Nasal cavity respiratory epithelium epithelial cell of viscerocranial mucosa (primary cell): ENCODE measurements at places on chromosomes 6 and 20. TPM values are rescaled to one million over a fixed set of nuclear protein-coding genes. Genes with fewer than 3 reads are reported as not detected.

RAET1L gene
- 5.1 and 9.3 TPM in 2 replicates for total RNA-seq

OOEP gene
- total RNA-seq, result 0.14 TPM in 1 of 2 replicates, not detected in the other

GTSF1L gene
- not detected in 2 replicates for total RNA-seq

GTPBP2 gene
- total RNA-seq, result 135 and 216 TPM in 2 replicates

OLIG3 gene
- total RNA-seq, result not detected in 2 replicates

TRIM40 gene
- total RNA-seq, result not detected in 2 replicates

BPI gene
- total RNA-seq, result not detected in 2 replicates

GLP1R gene
- total RNA-seq, result not detected in 2 replicates

IYD gene
- total RNA-seq, result not detected in 2 replicates

BMP2 gene
- 12.0 and 14.4 TPM in 2 replicates for total RNA-seq

BMP5 gene
- total RNA-seq, result not detected in 2 replicates

SS18L1 gene
- 11.3 and 21.9 TPM in 2 replicates for total RNA-seq

TRMT6 gene
- total RNA-seq, result 19.6 and 21.5 TPM in 2 replicates

ZBTB12 gene
- total RNA-seq, result 1.4 and 4.1 TPM in 2 replicates

ELOVL4 gene
- total RNA-seq, result 5.8 and 13.7 TPM in 2 replicates

SLC22A3 gene
- total RNA-seq, result 5.5 and 18.6 TPM in 2 replicates

BPIFB1 gene
- total RNA-seq, result 3.3 TPM in 1 of 2 replicates, not detected in the other

RNF144B gene
- total RNA-seq, result 142 and 179 TPM in 2 replicates

RMND1 gene
- 28.8 and 45.5 TPM in 2 replicates for total RNA-seq

SIRPB1 gene
- not detected in 2 replicates for total RNA-seq

DSP gene
- 657 and 1,323 TPM in 2 replicates for total RNA-seq

IMPG1 gene
- not detected in 2 replicates for total RNA-seq

SLC17A2 gene
- total RNA-seq, result not detected in 2 replicates

SLC12A5 gene
- 0.07 TPM in 1 of 2 replicates, not detected in the other for total RNA-seq

ZNF512B gene
- 6.2 and 18.0 TPM in 2 replicates for total RNA-seq

SLC2A10 gene
- 6.5 and 12.1 TPM in 2 replicates for total RNA-seq

ASF1A gene
- total RNA-seq, result 22.9 and 26.0 TPM in 2 replicates

CHRNA4 gene
- total RNA-seq, result not detected in 2 replicates

FRMD1 gene
- not detected in 2 replicates for total RNA-seq

FAM83B gene
- 82.4 and 98.1 TPM in 2 replicates for total RNA-seq

IL17F gene
- total RNA-seq, result not detected in 2 replicates

TP53TG5 gene
- total RNA-seq, result not detected in 2 replicates

ADGRB3 gene
- not detected in 2 replicates for total RNA-seq

CDK19 gene
- 8.2 and 12.5 TPM in 2 replicates for total RNA-seq

NRSN1 gene
- not detected in 2 replicates for total RNA-seq

RNF182 gene
- under 0.01 and 0.07 TPM in 2 replicates for total RNA-seq

PTGIS gene
- not detected in 2 replicates for total RNA-seq

GDAP1L1 gene
- not detected in 2 replicates for total RNA-seq

SASH1 gene
- total RNA-seq, result 7.2 and 14.2 TPM in 2 replicates

HSPA1A gene
- 29.7 and 211 TPM in 2 replicates for total RNA-seq

ABHD16B gene
- total RNA-seq, result not detected in 2 replicates

TMEM244 gene
- not detected in 2 replicates for total RNA-seq

IL17A gene
- not detected in 2 replicates for total RNA-seq

NMBR gene
- under 0.01 TPM in 1 of 2 replicates, not detected in the other for total RNA-seq

ENPP5 gene
- total RNA-seq, result 0.34 and 7.1 TPM in 2 replicates

CCN5 gene
- not detected in 2 replicates for total RNA-seq

TOP1 gene
- 33.8 and 77.5 TPM in 2 replicates for total RNA-seq

ECT2L gene
- 0.07 and 0.34 TPM in 2 replicates for total RNA-seq

F13A1 gene
- not detected in 2 replicates for total RNA-seq

COX4I2 gene
- total RNA-seq, result not detected in 2 replicates

OR2B6 gene
- total RNA-seq, result not detected in 2 replicates

NKAIN2 gene
- total RNA-seq, result under 0.01 and 0.07 TPM in 2 replicates

TSBP1 gene
- not detected in 2 replicates for total RNA-seq

LRRC73 gene
- 0.14 and 0.34 TPM in 2 replicates for total RNA-seq

FHL5 gene
- total RNA-seq, result not detected in 2 replicates
